ENCODE measurements at places on chromosomes 12 and 14. TPM values are rescaled to one million over a fixed set of nuclear protein-coding genes. Genes with fewer than 3 reads are reported as not detected.

DNA sequence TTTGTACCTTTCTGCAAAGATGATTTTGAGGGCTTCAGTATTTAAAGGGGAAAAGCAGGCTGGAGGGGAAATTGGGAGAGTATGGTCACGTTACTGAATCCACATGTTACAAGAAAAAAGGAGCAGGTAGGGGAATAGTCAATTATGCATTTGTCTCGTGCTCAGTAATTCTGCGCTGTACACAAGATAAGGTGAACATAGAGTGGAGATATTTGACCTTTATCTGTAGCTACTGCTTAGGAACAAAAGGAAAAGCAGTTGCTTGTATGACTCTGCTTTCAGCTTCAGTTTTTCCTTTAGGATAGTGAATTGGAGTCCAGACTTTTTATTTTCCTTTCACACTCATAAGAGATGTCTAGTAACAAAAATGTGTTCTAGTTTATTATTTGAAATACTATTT lies 49.8 kb downstream of the FBXO33 start:
- no peak for DNase-seq

The CEBPE gene
- total RNA-seq, result not detected

GRCh38 chr12:13980538-13981295 lies 685 bp downstream of the GRIN2B start:
- DNase-seq, result no peak

DNA sequence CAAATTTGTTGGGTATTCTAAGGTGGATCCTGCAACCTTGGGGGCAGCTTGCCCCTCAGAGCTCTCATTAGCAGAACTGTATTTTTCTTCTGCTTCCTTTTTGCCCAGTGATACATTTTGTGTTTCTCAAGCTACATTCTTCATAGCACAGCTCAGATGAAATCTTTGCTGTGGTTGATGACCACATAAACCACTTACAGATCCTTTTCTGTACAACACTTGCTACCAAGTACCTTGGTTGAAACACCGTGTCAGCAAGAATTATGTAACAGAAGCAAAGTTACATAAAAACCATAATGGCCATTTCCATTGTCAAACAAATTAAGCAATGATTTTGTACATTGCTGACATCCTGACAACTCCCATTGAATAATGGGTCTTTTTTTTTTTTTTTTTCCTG lies 9.7 kb upstream of the PLBD1 start:
- DNase-seq, result no peak

- no peak for DNase-seq
Measured at GRCh38 chr12:47017901-47018475, 61.4 kb upstream of the PCED1B start.

DNA sequence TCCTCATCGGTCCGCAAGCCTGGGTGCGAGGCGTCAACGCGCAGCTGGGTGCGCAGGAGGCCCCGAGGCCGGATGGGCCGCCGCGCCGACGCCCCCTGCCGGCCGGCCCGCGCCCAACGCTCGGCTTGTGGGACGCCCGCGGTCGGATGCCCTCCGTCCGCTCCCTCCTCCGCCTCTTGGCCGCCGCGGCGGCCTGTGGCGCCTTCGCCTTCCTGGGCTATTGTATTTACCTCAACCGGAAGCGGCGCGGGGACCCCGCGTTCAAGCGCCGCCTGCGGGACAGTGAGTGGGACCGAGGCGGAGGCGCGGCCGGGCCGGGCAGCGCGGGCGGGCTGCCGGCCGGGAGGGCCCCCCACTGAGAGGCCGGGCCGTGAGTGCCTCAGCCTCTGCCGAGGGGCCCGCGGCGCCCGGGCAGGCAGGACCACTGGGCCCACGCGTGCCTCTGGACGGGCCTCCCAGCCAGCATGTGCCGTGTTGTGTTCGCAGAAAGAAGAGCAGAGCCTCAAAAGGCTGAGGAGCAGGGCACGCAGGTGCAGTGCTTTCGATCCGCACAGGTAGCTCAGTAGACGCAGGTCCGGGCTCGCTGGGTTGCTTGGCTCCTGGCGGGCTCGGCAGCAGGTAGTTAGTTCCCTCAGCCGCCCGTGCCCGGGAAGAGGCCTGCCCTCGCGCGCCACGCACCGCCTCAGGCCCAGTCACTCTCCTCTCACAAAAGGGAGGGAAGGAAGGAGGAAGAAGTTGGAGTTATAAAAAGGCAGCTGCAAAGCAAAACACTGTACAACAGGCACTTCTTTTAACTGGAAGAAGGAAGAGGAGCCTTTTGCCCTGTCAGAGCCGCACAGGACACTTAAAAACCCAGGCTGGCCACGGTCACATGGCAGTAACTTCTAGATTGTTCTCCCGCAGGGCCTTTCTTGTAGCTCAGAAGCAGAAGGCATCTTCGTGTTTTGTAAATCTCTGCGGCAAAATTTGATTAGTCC lies at the start of gene TOMM20L:
Gene TOMM20L (plus strand): TSS at position 119 of the 977 bp plus-strand sequence. CDS start 28 bp downstream, at position 147.
- DNase-seq, result peak; percentile 62

DNA sequence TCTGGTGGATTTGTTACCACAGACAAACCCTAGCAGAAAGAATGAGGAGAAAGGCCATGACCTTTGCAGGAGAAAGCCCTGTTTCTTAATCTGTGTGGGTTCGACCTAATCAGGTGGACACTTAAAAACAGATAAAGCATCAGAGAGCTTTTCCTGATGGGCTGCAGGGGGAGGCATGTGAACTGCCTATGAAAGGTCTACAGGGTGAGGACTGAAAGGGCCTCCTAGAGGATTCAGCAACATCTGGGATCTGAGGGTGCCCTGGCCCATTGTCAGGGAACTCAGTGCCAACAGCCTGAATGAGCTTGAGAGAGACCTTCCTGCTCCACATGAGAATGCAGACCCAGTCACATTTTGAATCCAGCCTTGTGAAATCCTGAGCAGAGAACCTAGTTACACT lies 178.8 kb upstream of the DDHD1 start:
- DNase-seq, result no peak

DNA sequence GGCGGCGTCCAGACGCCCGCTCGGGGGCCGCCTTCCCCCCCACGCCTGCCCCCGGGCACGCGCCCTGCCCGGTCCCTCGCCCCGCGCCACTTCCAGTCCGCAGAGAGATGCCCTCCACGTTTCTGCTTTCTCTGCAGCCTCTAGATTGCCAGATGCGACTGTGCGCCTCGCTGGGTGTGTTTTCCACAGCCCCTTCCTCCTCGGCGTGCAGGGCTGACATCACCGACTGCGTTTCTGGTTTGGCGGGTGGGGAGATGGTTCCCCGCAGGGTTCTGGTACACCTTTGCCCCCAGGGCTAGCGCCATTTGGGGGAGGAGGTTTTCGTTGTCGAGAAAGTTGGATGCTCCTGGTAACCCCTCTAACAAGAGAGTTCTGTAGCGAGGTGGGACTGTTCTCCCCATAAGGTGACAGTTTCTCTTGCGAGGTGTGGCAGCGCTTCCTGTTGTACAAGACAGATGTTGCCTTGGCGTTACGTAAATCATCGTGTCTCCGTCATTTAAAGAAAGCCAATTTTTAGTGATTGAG lies 1.5 kb downstream of the CALM1 start:
- no peak for DNase-seq

DNA sequence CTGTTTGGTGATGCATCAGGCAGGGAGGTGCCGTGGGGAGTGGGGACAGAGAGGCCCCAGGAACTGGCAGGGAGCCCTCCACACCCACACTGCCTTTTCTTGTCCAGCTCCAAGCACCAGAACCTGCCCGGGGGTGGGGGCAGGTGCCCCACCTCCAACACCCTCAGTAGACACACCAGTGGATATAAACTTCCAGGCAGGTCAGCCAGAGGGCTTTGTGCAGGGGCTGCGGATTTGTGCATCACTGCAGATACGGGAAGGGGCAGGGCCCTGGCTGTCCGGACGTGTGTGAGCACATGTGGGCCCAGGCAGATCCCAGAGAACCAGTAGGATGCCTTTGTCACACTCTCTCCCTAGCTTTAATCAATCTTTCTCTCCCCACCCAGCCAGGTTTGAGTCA lies 1.3 kb upstream of the TGM1 start:
- no peak for DNase-seq

GRCh38 chr12:88371416-88372183 lies 208.7 kb downstream of the KITLG start:
- DNase-seq, result no peak

DNA sequence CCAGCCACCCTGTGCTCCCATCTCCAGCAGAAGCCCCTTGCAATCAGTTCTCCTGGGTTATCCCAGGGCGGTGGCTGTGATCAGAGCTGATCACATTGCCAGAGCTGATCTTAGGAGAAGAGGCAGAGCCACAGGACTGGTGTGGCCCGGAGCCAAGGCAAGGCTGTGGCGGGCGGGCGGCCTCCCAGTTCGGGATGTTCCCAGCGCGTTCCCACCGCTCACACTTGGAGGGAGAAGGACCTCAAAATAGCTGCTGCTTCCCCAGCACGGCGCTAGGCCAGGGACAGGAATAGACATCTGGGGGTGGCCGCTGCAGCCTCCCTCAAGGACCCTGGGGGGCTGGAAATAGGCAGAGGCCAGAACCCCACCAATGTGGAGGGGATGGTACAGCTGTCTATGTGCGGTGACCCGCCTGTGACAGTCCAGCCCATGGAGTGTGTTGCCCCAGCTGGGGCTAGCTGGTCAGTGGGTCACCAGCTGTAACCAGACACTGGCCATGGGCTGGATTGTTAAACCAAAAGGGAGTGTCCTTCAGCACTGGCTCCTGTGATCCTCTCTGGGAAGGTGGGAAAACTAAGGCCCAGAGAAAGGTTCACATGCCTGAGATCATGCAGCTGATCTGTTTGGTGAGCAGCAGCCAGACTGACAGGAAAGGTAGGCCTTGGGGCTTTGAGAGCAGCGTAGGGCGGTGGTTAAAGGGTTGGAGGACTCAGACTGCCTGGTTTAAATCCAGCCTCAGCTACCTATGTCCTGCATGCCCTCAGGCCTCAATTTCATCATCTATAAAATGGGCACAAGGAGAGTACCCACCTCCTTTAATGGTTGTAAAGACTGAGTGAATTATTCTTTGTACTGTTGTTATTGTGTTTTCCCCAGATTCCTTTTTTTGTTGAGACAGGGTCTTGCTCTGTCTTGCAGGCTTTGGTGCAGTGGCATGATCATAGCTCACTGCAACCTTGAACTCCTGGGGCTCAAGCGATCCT lies 8.0 kb upstream of the POP5 start:
- DNase-seq, result peak; percentile 19

DNA sequence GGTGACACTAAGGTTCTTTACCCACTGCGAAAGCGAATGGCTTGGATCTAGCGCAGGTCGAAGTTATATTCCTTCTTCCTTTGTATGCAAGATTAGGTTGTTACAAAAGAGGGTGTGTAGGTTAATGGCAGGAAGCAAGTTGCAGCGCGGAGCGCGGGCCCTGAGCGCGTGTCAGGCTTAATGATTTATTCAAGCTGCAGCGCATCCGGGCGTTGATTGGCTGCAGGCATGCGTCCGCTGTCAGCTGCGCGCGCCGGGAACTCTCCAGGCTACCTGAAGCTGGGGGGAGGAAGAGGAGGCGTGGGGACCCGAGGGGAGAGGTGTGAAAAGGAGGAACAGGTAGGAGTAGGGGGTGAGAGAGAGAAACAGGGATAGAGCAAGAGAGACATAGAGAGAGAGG lies 7.4 kb downstream of the ASCL1 start:
- DNase-seq, result no peak

DNA sequence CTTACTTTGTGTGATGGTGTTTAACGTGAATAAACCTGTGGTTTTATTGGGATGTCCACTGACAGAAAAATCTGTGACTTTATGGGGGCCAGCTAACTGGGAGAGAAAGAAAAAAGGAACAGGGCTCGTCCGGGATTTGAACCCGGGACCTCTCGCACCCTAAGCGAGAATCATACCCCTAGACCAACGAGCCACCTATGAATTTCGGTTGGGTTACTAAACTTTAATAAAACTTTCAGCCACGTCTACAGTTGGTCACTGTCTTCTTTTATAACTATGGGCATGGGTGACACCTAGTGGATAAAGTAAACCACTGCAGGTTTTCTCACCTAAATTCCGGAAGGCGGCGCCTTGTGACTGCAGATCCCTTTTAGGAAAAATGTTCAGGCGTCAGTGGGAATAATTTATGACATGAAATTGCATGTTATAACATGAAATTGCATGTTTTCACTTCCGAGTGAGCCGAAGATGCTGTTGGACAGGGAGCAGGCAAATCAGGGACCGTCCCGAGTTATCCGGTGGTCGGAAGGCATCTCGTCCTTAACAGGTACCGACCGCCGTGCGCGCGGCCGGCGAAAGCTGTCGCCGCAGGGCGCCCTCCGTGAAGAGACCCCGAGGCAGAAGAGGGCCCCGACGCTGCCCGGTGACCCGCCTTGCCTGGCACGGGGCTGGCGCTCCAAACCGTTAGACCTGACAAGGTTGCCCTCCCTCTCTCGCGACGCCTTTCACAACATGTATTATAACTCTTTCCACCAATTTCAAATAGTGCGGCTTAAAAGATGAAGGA lies 18.2 kb upstream of the RNASE12 start:
- DNase-seq, result peak; percentile 85

GRCh38 chr14:35159742-35160409 lies 37.5 kb downstream of the PRORP start:
- no peak for DNase-seq

GRCh38 chr12:51726931-51727330 lies 121.6 kb downstream of the FIGNL2 start:
- DNase-seq, result no peak

- DNase-seq, result no peak
Measured at GRCh38 chr12:89363084-89363483, 10.8 kb upstream of the DUSP6 start.

The RPL36AL gene
- 35.6 TPM for total RNA-seq

- DNase-seq, result no peak
Measured at GRCh38 chr12:43079476-43079875, 472.5 kb downstream of the ADAMTS20 start.

- no peak for DNase-seq
Measured at GRCh38 chr14:83164016-83164415, 1630.4 kb upstream of the SEL1L start.

DNA sequence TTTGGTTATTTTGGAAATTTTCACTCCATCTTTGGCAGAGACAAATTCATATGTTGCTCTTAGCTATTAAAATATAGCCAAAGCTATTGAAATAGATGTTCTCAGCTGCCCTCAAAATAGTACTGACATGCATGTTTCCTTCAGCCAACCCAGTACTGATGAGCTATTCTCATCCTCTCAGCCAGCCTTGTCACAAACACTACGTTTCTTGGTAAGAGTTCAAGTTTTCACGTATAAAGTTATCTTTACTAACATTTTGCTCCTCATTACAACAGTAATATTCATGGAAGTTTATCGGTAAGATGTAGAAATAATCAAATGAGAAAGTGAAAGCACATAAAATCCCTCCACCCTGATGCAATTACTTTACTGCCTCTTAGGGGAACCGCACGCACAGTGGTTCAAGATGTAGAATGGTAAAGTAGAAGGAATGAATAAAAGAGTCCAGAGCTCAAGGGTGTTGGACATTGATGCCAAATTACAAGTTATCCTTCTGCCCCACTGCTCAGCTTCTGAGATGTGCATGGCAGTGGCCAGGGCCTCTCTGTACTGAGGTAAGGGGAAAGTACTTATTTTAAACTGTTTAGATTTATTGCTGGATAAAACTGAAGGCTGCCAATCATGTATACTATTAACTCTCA lies 20.7 kb downstream of the GCH1 start:
- no peak for DNase-seq

The SIX1 gene
- total RNA-seq, result 0.36 TPM

The ADSS1 gene
- 1.9 TPM for total RNA-seq

The SERPINA1 gene
- 1.9 TPM for total RNA-seq

- no peak for DNase-seq
Measured at GRCh38 chr12:41512497-41512896, 324.4 kb downstream of the PDZRN4 start.

- DNase-seq, result no peak
Measured at GRCh38 chr12:58633479-58633878, 286.8 kb downstream of the LRIG3 start.
